Renal cortex interstitium (tissue), 15 donors: ENCODE measurements at places on chromosomes 2 and 18.
A peak's percentile ranks its signal among the peaks of the same experiment; 100 is the strongest.

DNA sequence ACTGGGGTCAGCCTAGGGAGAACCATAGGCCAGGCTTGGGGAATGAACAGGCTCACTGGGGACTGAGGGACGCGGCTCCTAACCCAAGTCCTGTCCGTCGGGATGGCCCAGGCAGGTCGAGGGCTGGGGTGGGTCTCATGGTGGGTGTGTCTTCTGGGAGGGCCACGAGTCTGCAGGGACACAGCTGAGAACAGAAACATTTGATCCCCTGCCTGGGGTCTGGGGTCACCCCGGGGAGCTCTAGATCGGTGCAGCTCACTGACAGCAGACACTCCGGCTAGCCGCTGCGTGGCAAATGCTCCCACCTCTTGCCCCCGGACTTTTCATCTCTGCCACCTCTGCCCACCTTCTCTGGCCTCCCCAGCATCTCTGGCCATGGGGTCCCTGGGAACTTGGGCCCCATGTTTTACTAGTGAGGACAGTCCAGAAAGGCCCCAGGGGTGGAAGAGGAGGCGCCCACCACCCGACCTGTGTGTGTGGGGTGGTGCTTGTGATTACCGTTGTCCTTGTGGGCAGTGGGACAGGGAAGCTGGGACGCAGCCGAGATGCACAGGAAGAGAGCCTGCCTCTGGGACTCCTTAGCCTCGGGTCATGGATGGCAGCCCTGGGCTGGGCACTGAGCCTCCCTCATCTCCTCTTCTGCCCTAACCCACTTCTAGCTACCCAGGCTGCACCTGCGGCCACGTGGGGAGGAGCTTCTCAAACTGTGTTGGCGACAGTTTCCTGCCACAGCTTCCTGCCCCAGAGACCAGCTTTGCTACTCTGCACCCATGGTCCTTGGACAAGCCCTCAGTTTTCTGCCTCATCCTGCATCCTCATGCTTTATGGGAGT is 4.9 kb downstream of the ZAP70 start:
- DNase-seq = no peak

DNA sequence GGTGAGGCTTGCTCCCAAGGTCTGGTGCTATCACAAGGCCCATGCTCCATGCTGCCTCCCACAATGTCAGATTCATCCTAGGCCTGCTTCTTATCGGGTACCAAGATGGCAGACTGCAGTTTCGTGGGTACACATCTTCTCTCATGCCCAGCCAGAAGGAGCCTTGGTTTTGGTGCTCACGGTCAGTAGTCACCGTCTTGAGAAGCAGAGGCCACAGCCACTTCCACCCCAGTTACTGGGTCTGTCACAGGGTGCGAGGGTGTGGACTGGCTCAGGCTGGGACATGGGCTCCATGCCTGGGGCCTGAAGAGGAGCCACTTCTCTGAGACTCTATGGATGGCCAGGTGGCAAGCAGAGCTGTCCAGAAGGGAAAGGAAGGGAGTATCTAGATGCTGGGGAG is 178.8 kb upstream of the HS6ST1 start:
- DNase-seq = no peak

DNA sequence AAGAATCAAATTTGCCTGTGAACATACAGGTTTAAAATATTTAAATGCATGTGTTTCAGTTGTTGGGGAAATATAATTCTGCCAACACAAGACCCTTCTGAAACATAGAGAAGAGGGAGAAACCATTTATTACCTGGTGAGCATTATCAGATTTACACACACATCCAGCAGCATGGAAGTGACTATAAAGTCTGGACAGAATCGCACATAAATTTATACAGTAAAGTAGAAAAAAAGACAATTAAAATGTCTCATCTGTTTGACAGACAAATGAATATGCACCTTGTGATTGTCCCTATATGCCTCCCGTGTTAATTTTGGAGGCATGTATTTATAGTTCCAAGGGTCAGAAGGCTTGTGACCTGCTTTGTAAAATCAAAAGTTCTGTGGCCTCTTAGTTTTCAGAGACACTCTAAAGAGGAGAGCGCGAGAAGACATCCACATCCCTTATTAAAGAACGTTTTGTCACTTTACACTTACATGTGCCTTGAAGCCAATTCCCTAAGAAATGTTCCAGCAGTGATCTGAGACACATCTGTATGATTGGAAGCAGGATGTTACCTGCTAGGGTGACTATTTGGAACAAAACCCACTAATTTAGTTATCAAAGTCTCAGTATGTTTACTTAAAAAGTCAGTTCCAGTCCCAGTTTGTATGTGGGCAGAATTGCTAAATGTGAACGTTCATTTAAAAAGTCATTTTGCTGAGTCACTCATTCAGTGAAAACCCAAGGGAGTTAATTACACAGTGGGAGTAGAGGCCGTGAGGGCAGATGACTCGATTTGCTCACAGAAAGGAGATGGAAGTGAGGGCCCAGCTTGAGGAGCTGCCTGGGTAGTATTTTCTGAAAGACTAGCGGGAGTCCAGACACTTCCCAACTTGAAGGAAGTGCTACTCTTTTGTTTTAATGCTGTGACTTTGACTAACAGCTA is 527.6 kb upstream of the MEX3C start:
- DNase-seq = peak; percentile 8

DNA sequence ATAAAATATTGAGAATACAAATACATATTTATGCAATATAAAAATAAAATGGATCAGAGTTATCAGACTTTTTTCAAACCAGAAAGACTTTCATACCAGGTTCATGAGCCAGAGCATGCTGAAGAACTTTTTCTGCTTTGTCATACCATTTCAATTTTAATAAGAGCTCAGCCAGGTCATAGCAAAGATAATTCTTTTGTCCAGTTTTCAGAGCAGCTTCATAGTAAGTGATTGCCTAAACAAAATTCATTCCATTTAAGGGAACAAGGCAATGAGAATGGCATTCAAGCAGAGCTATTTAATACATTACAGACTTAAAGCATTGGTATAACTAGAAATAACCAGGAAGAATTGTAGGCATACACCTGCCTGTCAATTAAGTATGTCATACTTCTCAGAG is 42.3 kb downstream of the TTC21B start:
- no peak for DNase-seq

DNA sequence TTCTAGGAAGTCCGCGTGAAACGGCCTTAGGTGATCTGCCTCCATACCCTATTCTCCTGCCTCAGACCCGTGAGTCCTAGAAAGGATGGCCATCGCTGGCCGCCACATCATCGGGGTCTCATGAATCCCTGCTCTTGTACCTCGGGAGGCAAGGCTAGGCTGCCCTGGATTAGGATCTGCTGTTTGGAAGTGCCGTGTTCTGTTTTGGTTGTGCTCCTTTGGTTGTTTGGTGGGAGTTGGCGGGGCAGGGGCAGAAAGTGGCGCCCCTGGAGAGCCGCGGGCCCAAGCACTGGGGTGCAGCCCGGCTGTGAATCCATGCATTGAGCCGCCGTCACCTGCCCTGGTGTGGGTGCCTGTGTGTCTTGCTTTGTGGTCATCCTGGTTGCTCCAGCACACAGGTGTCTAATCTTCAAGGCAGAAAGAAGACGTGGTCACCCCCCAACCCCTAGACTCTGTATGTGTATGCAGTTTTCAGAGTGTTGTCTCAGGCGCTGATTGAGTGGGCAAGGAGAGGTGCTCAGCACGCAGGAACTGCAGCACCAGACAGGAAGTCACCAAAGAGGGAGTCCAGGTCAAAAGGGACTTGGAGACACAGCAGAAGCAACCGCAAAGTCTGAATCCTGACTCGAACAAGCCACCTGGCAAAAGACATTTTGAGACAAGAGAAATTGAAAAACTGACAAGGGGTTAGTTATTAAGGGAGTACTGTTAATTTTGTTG is 80.0 kb upstream of the LDLRAD4 start:
- DNase-seq = no peak
